ENCODE measurements at places on chromosomes 6 and 20.

GRCh38 chr20:55446301-55446700 lies 559.0 kb downstream of the CBLN4 start:
- DNase-seq, result no peak

GRCh38 chr6:6611486-6611885 lies 23.0 kb downstream of the LY86 start:
- no peak for DNase-seq

DNA sequence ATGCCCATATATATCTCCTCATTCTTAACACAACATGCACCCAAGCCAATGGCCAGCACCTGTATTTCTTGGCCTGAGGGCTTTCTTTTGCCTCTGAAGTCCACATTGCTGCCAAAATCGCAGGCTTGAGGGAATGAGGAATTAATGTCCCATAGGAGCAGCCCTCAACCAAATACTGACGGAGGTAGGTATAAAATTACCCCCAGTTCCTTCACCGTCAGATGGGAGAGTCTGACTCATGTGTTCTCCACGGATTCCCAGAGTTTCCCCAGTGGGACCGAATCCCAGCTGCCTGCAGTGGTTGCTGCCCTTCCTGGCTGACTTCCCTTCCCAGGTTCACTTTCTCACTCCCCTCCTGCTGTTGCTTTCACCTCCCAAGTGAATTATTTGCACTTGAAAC lies 602.2 kb upstream of the NOX3 start:
- no peak for DNase-seq

- DNase-seq, result no peak
These were observed 1.5 kb upstream of the ASF1A start for GRCh38 chr6:118892355-118892991.

DNA sequence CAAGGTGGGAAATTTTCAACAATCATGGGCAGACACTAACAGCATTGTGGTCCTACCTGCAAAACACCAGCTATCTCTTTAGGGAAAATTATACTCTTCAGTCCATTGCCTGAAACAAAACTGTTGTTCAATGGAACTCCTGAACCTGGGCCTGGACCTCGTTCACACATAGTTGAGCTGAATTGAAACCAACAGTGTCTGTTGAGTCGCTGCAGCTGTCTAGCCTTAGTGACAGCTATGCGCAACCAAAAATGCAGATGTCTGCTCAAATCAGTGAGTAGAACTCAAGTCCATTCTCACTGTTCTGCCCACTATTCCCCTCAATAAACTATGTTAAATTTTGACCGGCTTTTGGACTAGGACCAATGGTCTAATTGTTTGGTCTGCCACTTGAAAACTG lies 286.2 kb downstream of the TFAP2A start:
- DNase-seq, result no peak

- DNase-seq, result no peak
These were observed 6.7 kb downstream of the BPIFA1 start for GRCh38 chr20:33242319-33243100.

- no peak for DNase-seq
These were observed 246.6 kb downstream of the PHF3 start for GRCh38 chr6:63882208-63882607.

DNA sequence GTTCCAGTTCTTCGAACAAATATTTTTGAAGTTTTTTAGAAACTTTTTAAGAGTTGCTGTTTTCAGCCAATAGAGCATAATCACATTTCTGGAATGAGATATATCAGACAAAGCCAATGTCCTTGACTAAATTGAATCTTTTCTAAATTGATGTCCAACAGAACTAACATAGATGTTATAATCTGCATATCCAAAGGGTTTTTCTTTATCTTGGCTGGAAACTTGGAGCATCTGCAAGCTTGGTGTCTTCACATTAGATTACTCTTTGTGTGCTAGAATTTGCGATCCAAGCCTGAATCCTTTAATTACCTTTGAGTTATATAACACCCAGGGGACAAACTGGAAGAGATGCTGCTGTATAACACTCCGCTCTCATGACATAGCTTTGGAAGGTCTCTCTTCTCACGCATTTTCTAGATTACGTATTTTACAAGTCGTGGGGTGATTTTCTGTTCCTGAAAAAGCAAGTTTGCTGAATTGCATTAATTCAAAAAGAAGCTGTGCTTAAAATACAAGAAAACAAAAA lies 64.4 kb upstream of the FUCA2 start:
- DNase-seq, result no peak

All from activated CD4-positive, alpha-beta T cell treated with anti-CD3 and anti-CD28 coated beads for 1 hour (primary cell).